ENCODE measurements at places on chromosomes 16 and 17. TPM values are rescaled to one million over a fixed set of nuclear protein-coding genes. Genes with fewer than 3 reads are reported as not detected.

DNA sequence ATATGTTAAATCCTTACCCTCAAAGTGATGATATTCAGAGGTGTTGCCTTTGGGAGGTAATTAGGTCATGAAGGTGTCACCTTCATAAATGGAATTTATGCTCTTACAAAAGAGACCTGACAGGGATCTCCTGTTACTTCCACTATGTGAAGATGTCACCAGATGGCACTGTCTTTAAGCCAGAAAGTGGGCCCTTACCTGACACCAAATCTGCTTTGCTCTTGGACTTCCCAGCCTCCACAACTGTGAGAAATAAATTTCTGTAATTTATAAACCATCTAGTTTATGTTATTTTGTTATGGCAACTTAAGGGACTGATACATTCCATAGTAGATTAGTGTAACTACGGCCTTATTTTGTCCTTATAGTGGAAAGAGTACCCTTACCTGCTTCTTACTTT, 358.3 kb upstream of the SALL1 start:
- DNase-seq = no peak

DNA sequence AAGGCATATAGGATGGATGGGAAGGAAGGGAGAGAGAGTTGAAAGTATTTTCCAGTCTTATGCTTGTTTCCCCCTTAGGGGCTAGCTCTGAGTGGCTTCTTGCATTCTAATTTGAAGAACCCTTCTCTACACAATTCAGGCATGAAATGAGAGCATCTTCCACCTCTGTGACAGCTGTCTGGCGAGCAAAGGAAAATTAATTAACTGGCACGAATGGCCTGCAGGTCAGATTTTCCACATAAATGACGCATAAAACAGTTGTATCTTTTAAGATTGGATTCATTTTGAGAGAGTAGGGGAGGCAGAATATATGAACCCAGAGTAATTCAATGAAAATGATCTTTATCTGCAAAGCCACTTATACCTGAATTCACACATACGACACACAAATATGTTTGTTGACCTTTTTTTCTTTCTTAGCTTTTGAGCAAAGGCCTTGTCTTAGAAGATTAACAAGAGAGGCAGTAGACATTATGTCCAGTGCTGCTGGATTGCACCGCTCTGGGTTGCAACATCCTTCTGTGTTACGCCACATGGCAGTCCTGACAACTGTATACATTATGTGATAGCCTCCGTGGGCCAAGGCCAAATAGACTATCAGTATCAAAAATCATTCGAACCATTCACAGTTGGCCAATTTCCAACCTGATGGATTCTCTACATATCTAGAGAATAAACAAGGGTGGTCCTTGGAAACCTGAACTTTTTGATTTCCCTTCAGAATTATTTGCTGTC, 173.0 kb upstream of the GOT2 start:
- DNase-seq = no peak

GRCh38 chr17:72151565-72152386, 31.0 kb downstream of the SOX9 start:
- no peak for DNase-seq

DNA sequence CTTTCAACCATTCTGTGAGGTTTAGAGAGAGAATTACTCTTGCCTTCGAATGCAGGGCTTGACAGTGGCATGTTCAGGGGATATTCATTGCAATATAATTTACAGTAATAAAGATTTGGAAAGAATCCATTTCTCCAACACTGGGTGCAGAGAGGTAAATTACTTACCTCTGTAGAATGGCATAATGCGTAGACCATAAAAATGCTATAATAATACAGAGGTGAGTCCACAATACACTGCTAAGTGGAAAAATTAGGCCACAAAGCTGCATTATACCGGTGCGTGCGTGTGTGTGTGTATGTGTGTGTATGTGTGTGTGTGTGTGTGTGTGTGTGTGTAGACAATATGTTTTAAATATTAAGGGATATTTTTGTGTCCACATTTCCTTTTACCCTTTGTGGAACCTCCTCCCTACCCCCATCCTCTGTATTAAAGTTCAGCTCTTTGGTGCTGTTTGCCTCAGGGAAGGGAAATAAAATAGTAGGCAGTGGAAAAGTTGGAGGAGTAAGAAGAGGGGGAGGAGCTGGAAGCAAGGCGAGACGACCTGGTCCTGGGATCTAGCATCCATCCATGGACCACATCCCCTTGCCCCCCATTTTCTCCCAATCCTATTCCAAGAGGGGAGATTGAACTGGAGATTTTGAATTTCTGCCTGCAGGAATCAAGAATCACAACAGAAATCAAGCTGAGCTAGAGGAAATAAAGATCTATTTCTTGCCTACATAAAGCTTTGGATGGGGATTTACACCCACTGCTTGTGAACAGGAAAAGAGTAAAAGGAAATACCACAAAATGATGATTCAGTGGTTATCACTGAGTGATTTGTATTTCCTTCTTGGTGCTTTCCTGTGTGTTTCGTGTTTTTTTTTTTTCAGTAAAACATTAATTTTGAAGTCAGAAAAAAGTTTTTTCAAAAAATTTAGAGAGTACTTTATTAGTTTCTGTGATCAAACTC, 124.8 kb downstream of the RGS9 start:
- DNase-seq = no peak

The ABCA9 gene
- polyA plus RNA-seq = 6.6 TPM

The CALB2 gene
- 0.47 TPM for polyA plus RNA-seq

The SMTNL2 gene
- polyA plus RNA-seq = 67.4 TPM

The CCL11 gene
- 1.2 TPM for polyA plus RNA-seq

The SCRN2 gene
- polyA plus RNA-seq = 92.0 TPM

Data from renal pelvis (tissue), 12 donors.